ENCODE measurements at places on chromosomes 4 and X. TPM values are rescaled to one million over a fixed set of nuclear protein-coding genes. Genes with fewer than 3 reads are reported as not detected.

The IL1RAPL1 gene
- 1.6 TPM for polyA plus RNA-seq

The JAKMIP1 gene
- 0.14 TPM for polyA plus RNA-seq

The CITED1 gene
- 13.1 TPM for polyA plus RNA-seq

The MAP7D2 gene
- polyA plus RNA-seq = 0.45 TPM

The PPP2R2C gene
- 0.45 TPM for polyA plus RNA-seq

The FRG2 gene
- not detected for polyA plus RNA-seq
